ENCODE measurements at places on chromosomes 3 and 15.

DNA sequence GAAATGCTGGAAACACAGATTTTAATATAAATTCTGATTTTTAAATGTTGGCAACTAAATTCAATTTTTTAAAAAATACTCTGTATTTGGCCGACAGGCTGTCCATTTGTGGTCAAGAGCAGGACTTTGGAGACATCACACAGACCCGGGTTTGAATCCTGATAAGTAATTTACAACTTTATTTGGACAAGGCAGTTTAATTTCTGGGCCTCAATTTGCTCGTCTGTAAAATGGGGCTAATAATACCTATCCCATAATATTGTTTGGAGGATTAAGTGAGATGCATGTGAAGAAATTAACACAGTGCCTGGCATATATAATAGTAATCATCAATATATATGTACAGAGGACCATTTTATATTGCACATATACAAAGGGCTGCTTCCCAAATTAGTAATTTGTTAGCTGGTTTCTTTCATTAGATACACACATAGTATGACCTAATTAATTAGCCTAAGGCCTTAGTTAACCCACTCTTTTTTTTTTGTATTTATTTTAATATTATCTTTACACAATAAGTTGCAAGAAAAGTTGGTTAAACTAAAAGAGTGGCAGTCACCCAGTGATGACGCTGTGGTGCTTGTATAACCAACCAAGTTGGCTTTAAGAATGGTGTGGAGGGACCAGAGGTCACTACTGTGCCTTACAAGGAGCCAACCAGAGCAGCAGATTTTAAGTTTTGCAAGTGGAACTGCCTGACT lies 665 bp downstream of the PIGB start:
- DNase-seq, result no peak

- no peak for DNase-seq
Measured at GRCh38 chr3:134618478-134619300, 32.1 kb downstream of the KY start.

DNA sequence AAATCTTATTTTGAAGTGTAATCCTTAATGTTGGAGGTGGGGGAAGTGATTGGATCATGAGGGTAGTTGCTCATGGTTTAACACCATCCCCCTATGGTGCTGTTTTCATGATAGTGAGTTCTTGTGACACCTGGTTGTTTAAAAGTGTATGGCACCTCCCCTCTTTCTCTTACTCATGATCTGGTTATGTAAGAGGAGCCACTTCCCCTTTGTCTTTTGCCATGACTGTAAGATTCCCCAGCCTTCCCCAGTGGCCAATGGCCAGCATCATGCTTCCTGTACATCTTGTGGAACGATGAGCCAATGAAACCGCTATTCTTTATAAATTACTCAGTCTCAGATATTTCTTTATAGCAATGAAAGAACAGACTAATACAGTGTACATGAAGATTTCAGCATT lies 39.8 kb upstream of the GMNC start:
- DNase-seq, result no peak

GRCh38 chr3:141796889-141797781 lies 33.9 kb downstream of the GRK7 start:
- DNase-seq, result peak; percentile 69

- no peak for DNase-seq
Measured at GRCh38 chr3:178267158-178267844, 268.9 kb upstream of the KCNMB2 start.

DNA sequence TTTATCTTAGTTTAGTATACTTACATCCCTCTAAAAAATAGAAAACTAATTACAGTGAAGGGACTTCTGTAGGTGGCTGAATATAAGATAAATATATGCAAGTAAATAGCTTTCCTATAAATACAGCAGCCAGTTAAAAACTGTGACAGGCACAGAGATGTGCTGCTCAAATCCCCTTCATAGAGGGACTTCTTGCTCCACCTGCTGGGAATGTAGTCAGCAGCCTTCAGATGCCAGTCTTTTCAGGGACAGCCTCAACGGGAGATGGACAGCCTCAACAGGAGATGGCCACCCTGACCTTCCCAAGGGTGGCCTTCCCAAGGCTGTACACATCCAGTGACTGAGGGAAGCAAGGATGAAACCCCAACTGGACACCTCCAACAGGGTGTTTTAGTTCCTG lies 15.7 kb upstream of the PRR23E start:
- DNase-seq, result no peak

GRCh38 chr3:134617608-134618477 lies 33.0 kb downstream of the KY start:
- DNase-seq, result no peak

GRCh38 chr3:43327582-43327979 lies 41.2 kb downstream of the SNRK start:
- DNase-seq, result no peak

- no peak for DNase-seq
Measured at GRCh38 chr3:142595581-142595950, 627 bp upstream of the PLS1 start.

DNA sequence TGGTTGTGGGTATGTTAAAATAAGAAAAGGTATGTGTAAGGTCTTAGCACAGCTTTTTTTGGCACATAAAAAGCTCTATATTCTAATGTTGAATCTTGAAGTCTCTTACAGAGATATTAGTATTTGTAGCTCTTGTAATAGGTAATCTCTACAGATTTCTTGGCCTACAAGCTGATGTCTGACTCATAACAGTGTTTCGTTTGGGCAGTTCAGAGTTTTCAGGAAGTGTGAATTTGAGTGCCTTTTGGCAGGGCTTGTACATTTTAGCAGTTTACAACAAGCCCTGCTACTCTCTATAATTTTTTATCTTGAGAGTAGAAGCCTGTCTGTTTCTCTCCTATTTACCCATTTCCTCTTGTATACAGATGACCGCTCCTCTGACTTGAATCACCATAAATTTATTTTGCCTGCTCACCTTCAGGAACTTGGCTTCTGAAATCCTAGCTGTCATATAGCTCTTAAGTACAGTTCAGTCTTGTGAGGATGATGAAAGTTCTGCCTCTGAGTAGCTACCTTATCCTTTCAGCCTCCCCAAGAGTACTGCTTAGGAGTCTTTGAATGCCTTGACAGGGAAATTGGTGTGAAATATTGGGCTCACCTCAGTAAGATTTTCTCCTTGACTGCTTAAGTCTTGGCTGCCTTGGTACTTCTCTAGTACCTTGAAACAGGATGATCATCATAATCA lies 419.9 kb upstream of the RARB start:
- no peak for DNase-seq

DNA sequence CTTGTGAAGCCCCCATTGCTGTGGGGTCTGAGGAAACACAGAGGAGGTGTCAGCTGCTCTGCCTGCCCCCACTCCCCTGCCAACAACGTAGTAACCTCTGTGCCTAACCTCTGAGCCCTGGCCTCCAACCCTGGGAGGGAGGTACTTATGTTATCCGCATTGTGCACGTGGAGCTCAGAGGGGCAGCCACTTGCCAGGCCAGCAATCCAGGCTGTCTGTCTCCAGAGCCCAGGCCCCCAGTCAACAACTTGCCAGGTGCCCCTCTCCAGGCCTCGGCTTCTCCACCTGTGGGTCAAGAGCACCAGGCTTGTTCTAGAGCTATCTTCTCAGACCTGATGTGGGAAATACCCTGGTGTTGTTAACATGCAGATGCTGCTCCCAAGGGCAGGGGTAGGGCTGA lies 2.7 kb downstream of the TPRA1 start:
- no peak for DNase-seq

Measured in activated CD4-positive, alpha-beta T cell treated with anti-CD3 and anti-CD28 coated beads for 48 hours (primary cell).